ENCODE measurements at places on chromosomes 1 and 21.
A peak's percentile ranks its signal among the peaks of the same experiment; 100 is the strongest.

DNA sequence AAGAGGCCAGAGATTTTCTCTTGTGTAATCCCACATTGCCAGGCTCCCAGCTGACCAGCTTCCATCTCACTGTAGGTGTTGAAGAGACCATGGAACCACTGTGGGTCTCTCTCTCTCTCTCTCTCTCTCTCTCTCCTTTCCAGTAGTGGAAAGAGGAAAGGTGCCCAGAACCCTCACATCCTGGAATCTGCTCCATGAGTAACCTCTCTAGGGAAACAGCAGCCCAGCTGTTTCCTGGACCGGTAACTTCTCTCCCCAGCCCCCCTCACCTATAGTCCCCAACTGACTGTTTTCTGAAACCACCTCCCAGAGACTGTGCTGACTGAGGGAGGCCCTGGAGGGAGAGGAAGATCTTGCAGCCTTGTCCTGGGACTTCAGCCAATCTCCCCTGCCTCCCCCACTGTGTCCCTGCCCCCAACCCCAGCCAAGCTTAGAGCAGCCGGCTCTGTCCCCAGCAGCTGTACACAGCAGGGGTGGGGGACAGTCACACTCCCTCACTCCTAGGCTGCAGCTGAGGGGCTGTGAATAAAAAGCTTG, 20.6 kb upstream of the SLC45A3 start:
- DNase-seq: no peak

- DNase-seq: no peak
Observed at GRCh38 chr1:68140536-68140935, 90.1 kb upstream of the DIRAS3 start.

DNA sequence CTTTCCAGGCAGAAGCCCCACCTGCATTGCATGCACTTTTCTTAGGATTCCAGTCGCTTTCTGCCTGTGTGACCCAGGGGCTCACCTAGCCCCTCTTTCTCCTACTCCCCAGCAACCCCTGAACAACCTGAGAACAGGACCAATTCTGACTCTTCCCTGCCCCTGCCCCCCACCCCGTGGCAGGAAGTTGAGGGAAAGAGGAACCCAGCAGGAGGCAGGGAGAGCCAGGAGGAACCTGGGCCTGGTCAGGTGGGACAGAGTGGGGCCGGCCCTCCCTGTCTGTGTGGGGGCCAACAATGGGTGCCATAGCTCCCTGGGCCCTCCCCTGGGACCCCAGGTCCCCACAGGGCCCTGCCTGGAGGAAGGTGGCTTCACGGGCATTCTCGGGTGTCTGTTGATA, 6.1 kb downstream of the BMP8A start:
- DNase-seq: no peak

- DNase-seq: no peak
Observed at GRCh38 chr21:21401444-21401843, 403.2 kb downstream of the NCAM2 start.

DNA sequence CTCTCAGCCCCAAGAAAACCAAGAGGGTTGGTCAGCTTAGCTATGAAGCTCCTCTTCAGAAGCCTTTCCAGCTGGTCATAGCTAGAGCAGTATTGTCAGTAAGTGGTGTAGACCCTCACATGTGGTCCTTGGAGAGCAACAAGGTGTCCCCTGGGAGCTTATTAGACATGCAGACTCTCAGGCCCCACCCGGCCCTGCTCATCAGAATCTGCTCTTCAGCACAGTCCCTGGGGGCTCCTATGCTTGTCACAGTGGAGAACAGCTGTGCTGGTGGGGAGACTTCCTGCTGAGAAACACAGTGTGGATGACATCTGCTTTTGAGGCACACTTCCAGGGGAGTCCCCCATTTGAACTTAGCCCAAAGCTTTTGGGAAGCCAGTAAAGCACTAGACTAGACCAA, 21.9 kb upstream of the NEK2 start:
- DNase-seq: no peak

GRCh38 chr1:108719656-108720435, 7.1 kb downstream of the FNDC7 start:
- DNase-seq: peak; percentile 73

- DNase-seq: no peak
Observed at GRCh38 chr1:227453631-227454355, 109.6 kb upstream of the ZNF678 start.

- DNase-seq: no peak
Observed at GRCh38 chr1:1683104-1683905, 9.3 kb downstream of the SLC35E2B start.

DNA sequence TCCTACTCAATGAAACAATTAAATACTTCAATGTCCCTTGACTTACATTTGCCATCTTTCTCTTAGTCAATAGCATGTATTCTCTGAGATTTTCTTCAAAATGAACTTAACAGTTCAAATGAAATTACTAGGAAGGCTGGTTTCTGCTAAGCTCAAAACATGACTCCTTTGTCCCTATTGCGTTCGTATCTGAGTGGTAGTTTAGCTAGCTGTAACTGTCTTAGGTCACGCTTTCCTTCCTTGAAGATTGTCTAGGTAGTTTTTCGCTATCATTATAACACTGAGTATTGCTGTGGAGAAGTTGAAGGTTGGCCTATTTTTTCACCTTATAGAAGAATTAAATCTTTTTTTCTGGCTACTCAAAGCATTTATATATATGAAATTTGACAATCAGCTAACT, 1535.2 kb downstream of the PLA2G4A start:
- DNase-seq: no peak

- DNase-seq: no peak
Observed at GRCh38 chr1:44019466-44019948, 11.8 kb downstream of the SLC6A9 start.

DNA sequence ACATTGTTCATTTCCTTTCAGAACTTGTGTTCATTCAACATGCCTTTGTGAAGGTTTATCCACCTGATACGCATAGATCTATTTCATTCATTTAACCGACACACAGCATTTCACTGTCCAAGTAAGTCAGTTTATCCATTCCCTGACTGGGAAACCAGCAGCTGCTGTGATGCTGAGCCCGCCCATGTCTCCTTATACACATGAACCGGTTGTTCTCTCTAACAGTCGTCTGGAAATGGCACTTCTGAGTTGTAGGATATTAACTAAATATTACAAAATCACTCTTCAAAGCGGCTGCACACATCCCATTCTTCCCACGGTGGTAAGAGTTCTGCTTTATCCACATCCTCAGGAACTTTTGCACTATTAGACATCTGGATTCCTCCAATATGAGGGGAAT, 71.1 kb downstream of the NPHP4 start:
- no peak for DNase-seq

DNA sequence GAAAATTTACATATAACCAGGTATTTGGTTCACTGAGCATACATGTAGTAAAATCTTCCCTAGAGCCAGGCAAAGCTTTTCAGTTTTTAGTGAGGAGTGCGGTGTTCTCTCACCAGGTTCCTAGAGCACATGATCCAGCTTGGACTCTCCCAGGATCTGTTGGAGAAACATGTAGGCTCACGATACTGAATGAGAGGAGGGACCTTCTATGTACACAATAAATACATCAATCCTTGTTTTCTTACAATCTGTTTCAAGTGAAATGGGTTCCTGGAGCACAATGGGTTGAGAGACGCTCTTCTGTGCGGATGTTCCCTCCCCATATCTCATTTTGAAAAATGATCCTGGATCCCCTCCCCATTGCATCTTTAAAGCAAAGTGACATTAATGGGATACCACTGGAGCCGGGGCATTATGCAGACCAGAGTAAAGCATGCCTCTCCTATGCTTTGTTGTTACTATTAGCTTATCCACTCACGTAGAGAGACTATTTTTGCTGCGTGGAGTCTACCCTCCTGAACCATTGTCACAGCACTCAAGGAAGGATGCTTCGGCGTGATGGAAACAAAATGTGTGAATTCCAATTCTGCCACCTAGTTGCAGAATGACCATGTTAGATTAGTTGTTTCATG, 19.3 kb downstream of the SMYD2 start:
- no peak for DNase-seq

DNA sequence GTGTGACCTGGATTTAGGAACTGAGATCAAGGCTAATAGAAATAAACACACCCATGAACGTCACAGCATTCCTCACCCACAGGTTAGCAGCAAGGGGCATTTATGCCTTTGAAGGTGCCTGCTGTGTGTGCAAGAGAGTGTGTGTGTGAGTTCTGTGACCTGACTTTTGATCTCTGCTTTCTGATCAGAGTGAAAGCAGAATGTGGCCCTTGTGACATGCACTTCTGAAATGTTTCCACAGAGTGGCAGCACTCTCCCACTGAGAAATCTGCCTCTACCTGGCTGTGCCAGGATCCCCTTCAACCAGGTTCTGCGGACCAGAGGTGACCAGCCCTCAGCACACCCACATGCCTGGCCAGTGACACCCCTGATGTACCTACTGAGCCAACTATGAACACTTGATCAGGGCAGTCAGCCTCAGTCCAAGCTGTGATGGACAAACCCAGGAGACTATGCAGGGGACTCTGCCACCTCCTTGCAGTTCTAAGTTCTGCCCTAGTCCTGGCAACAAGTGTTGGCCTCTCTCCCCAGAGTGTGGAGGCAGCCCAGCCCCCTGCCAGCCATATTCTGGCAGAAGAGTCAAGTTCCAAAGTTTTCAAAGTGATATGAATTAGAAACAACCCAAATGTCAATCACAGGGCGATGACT, 41.0 kb downstream of the RXRG start:
- no peak for DNase-seq

GRCh38 chr1:76770979-76771378, 96.3 kb upstream of the ST6GALNAC5 start:
- DNase-seq: no peak

- no peak for DNase-seq
Observed at GRCh38 chr1:118827636-118828035, 160.5 kb downstream of the TBX15 start.

GRCh38 chr1:199279872-199280645, 641.2 kb downstream of the PTPRC start:
- no peak for DNase-seq

DNA sequence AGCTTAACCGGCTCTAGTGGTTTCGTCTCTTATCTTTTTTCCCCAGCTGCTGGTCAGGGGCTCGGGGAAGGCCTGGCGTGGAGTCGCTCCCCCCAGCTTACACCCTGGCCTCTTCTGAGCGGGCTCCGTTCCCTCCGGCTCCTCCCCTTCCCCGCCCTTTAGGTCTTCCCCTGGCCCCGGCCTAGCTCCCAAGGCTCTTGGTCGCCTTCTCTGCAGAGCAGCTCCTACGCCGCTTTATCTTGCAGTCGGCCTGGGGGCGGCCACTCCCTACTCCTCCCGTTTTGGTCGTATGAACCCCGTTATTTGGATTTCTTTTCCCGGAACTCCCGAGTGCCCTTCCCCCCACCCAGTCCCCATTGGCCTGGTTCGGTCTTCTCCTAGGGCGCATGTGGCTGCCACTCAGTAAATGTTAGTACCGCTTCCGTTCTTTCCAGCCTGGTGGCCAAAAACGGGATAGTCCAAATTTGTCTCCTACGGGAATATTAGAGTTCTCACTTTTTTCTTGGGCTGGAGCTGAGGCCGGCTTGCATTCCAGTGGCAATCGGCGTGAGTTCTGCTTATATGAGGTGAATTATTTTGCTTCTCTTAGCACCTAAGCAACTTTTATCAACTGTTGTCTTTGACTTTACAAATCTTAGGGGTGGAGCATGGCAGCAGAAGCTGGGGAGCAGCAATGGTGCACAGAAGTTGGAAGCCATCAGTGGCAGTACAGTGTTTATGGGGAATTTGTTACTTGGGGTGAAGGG, 467 bp downstream of the THRAP3 start:
- DNase-seq: peak; percentile 84

DNA sequence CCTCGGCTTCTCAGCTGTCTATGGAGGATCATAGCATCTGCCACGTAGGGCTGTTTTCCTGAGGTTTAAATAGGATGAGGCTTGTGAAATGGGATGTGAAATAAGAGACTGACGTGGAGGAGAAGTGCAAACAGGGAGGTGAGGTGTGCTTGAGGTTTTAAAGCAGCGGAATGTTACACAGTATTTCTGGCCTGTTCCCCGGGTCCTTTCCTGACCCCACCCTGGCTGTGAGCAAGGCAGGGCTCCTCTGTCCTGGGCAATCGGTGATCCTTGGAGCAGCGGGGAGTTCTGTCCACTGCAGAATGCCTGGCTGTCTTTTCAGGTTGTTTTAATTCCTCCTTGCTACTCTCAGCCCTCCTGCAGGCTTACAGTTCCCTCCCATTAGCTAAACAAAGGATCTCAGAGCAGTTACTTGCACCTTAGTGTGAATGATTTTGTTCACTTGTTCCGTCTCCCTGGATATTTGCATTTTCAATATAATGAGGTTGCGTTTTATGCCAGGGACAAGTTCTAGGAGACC, 38.6 kb downstream of the LHX4 start:
- no peak for DNase-seq

- no peak for DNase-seq
Observed at GRCh38 chr1:147892216-147892615, 10.4 kb upstream of the GJA8 start.

- DNase-seq: no peak
Observed at GRCh38 chr21:44881198-44881872, 7.8 kb upstream of the PTTG1IP start.

DNA sequence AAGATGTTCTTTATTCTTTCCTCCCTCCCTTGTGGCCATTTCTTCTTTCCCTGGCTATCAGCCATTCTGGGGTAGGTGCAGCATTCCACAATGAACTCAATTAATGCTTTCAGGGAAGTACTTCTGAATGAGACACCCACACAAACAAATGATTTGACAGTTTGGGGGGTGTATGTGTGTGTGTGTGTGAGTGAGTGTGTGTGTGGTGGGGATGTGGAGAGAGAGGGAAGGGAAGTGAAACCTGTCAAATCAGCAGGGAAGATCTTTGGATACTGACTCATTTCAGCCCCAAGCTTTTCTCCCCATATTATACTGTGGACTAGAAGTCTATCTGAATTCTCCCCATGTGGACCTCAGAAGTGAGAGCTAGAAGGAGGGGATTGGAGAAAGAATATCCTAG, 154.9 kb upstream of the CD34 start:
- DNase-seq: no peak

DNA sequence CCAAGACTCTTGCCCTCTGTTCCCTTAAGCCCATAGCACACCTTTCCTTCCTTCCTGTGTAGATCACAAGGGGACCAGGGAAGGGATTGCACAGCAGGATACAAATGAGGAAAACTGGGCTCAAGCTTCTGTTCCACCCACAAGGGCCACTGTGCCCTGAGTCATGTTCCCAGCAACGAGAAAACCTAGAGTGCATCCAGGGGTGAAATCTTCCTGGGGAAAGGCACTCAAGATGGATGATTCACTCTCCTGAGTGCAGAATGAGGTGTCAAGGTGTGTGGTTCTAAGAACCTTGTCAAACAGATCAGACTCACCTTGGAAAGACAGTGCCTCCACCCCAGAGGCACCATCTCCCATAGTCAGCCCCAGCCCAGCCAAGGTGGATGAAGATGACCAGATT, 40.7 kb upstream of the EYA3 start:
- DNase-seq: peak; percentile 40
